H4 (cell line): ENCODE measurements at places on chromosomes 2 and 18. TPM values are rescaled to one million over a fixed set of nuclear protein-coding genes. Genes with fewer than 3 reads are reported as not detected.

DNA sequence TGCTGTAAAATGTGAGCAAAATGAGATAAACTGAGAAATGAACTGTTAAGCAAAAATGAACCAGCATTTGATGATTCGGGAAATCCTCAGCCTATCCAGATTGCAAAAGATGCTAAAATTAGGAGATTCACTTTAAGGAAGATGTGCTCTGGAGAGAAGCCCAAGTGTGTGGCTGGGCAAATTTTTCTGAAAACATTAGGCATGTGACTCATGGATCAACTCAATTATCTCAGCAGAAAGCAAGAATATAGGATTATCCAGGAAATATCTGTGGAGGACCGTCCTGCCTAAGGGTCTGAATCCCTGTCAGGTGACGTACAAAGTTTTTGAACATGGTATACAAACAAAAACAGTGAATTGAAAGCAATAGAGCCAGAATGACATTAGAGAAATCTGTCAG is 1268.3 kb upstream of the TMEFF2 start:
- no peak for DNase-seq

DNA sequence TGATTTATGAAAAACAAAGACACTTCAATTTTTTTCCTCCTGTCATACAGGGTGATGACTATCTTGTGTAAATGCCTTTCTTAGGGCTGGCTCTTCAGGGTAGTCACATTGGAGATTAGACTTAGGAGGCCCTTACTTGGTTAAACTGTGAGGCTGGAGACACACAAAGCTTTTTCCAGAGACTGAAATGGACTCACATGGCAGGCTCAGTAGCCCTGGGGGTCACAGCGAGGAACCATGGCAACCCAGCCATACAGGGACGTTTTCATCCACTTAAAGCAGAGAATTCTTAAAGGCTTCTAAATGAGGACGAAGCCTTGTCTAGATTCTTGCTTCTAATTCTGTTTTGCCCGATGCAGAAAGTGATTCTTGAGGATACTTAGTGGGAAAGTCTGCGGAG is 57.3 kb upstream of the ZDBF2 start:
- DNase-seq = no peak

Gene FEV
- not detected in 2 replicates for total RNA-seq

GRCh38 chr18:39667905-39668304 is 2102.3 kb upstream of the CELF4 start:
- DNase-seq = no peak

DNA sequence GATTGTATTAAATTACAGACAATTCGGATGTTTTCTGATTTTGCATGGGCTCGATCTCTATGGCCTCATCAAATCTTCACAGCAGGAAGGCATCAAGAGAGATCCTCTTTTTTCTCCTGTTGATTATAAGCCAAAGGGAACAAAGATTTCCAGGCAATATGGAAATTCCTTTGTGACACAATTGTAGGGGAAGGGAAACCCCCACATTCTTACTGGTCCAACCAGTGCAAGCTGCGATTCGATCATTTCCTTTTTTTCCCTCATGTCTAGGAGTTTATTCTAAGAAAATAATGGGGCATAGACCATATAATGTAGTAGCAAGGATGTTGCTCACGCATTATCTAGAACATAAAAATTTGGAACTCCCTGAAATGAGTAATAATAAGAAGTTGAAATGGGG is 87.7 kb downstream of the LYPD6 start:
- no peak for DNase-seq
